ENCODE measurements at places on chromosomes 16 and 17.

GRCh38 chr17:16878084-16878483 lies 93.8 kb downstream of the TNFRSF13B start:
- no peak for DNase-seq

GRCh38 chr16:28292731-28293600 lies 641 bp downstream of the SBK1 start:
- DNase-seq: no peak

DNA sequence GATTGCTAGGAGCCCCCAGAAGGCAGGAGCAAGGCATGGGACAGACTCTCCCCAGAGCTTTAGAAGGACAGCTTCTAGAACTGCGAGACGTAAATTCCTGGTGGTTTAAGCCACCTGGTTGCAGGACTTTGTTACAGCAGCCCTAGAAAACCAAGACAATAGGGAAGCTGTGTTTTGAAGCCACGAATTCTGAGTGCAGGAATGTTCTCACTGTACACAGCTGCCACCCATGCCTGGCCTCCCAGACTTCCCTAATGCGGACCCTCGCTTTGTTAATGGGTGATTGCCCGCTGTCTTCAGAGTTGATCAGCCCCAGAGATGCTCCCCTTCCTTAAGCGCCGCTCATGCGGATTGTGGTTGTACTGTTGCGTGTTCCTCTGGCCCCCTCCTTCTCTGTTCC lies 177.1 kb downstream of the MSI2 start:
- no peak for DNase-seq

DNA sequence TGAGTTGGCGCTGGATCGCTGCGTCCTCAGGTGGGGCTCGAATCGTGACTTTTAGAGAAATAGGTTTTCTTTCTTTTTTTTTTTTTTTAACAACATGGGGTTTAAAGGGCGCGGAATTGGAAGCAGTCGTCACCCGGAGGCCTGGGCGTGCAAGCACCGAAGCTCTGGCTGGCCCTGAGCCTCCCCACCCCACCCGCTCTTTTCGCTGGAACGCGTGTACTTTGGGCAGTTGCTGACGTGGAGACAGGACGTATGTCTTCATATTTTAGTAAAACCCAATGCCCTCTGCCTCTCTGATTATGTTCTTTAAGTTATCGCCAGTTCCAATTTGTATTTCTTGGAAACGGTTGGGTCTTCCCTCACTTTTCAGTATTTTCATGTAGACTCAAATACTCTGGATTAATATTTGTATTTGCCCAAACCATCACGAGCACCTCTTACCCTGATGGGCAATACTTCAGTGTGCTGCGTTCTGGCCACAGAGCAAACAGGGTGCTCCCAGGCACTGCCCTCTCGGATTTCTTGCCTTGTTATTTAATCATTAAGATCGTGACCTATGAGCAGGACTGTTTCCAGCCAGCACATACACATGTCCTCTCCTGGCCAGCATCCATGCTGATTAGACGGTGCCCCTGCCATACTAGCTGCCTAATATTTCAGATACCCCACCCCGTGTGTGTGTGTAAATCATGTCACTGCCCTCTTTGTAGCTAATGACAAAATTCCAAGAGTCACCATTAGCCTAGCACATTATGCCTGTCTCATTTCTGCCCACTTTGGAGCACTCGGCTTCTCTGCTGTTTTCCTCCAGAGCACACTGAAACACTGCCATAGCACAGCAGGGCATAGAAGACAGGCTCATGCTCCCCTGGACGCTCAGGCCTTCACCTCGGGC lies 805 bp upstream of the C16orf95 start:
- DNase-seq: peak; percentile 13

GRCh38 chr17:17509601-17510425 lies 13.6 kb upstream of the RASD1 start:
- DNase-seq: no peak

GRCh38 chr17:17628388-17629008 lies 37.0 kb upstream of the PEMT start:
- DNase-seq: no peak

DNA sequence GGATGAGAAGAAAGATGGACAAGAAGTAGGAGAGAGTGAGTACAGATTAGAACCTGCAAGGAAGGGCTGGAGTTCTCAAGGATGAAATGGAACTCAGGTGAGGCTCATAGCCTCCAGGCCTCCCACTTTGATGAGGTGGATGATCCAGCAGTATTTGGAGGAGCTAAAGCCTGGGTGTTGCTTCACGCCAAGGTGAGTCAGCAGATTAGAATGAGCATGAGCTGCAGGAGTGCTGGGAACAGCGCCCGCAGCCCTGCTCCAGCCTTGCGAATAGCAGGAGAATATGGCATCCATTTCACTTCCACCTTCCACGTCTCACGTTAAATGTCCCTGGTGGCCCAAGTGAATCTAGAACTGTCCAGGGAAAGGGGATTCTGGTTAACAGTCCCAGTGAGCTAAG lies 94.4 kb upstream of the CPHXL start:
- DNase-seq: peak; percentile 16

- DNase-seq: no peak
Measured at GRCh38 chr17:70369391-70369790, 200.1 kb downstream of the KCNJ2 start.
